ENCODE measurements at places on chromosomes 7 and 10.

DNA sequence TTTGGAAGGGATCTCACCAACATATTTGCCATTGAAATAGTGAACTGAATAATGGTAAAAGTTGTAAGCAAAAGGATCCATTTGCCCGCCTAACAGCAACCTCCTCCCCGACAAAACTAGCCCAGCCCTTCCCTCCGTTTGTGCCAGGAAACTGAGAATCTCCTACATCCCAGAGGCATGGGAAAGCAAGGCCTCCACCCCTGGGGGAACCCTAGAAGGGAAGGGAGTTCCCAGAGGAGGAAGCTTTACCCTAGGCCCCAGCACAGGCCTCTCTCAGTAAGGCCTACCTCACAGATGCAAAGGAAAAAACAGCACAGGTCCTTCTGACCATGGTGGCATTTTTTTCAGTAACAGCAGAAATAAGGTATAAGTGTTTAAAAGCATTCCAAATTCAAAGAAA is 229.7 kb downstream of the ELMO1 start:
- no peak for DNase-seq

GRCh38 chr10:8224591-8224990 is 170.1 kb downstream of the GATA3 start:
- DNase-seq = no peak

- peak; percentile 4 for DNase-seq
Measured at GRCh38 chr10:81873932-81874816, 820 bp upstream of the NRG3 start.

DNA sequence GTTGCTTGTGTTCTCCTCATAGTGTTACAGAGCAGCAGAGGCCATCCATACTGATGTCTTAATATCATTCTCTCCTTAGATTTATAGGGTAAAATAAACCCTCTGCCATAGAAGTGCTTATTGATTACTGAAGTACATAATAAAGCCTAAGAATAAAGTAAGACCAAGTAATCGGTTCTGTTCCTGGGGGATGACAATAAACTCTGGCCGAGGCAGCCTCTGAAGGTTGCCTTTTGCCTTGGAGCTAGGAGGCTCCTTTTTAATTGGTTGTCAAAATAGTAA is 711.6 kb upstream of the GALNT17 start:
- no peak for DNase-seq

DNA sequence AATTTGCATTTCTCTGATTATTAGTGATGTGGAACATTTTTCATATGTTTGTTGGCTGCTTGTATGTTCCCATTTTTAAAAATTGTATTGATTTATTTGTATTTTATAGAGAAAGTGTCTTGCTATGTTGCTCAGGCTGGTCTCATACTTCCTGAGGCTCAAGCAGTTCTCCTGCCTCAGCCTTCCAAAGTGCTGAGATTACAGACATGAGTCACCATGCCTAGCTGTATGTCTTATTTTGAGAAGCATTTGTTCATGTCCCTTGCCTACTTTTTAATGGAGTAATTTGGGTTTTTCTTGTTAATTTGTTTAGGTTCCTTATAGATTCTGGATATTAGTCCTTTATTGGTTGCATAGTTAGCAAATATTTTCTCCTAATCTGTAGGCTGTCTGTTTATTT is 214.2 kb upstream of the KAT6B start:
- no peak for DNase-seq

DNA sequence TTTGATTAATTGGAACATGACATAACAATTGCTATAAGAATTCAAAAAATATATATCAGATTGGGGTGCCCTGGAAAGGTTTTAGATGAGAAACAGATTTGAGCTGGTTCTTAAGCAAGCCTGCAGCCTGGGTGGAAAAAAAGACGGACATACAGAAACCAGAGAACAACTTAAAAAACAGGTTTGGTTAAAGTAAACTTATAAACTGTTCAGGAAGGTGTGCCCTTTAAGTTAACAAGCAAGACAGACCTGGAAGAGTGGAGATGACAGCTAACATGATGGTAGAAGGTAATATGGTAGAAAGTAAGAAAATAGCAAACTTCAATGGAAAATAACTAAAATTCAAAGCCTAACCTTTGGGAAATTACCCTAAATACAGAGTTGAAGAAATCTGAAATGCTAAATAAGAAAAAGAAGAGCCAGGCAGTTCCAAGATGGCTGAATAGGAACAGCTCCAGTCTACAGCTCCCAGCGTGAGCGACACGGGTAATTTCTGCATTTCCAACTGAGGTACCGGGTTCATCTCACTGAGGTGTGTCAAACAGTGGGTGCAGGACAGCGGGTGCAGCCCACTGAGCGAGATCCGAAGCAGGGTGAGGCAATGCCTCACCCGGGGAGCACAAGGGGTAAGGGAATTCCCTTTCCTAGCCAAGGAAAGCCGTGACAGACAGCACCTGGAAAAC is 52.2 kb downstream of the CADPS2 start:
- no peak for DNase-seq

DNA sequence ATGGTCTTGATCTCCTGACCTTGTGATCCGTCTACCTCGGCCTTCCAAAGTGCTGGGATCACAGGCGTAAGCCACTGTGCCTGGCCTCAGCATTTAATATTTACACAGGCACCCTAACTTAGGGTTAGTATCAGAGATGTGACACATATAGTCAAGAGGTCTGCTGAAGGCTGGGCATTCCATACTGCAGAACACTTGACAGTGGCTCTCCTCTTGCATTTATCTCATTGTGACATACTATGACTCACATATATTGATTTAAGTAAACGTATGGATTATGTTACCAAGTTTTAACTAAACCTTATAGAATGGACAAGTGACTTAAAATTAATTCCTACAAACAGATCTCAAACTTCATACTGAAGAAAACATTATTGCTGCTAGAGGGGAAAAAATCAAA is 36.6 kb downstream of the BRAF start:
- DNase-seq = no peak

GRCh38 chr10:86862373-86862772 is 95.0 kb downstream of the MMRN2 start:
- DNase-seq = no peak

DNA sequence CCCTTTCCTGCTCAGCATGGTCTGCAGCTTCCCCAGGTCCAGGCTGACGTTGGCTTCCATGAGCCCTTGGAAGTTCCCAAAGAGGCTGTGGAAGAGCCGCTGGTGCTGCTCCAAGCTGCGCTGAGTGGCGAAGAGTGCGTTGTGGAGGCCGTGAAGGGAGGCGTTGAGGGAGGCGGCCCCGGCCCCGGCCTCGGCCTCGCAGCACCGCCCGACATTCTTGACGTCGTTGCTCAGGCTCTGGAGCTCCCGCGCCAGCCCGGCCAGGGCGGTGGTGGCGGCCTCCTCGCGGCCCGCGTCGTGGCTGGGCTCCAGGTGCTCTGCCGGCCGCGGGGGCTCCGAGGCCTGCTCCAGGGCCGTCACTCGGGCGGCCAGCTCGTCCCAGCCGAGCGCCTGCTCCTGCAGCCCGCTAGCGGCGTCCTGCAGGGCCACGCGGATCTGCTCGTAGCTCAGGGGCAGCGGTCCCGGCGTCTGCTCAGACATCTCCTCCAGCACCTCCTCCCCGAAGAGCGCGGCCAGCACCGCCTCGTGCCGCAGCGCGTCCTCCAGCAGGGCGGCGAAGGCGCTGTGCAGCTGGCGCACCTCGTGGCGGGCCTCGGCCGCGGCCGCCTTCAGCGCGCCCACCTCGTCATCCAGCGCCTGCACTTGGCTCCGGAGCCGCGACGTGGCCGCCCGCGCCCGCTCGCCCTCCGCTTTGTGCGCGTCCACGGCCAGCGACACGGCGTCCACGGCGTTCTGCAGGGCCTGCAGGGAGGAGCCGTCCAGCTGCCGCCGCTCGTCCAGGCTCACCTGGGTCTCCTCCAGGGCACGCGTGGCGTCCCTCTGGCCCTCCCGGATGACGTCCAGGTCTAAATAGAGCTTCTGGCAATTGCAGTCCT is 14.7 kb downstream of the MMRN2 start:
- peak; percentile 45 for DNase-seq

DNA sequence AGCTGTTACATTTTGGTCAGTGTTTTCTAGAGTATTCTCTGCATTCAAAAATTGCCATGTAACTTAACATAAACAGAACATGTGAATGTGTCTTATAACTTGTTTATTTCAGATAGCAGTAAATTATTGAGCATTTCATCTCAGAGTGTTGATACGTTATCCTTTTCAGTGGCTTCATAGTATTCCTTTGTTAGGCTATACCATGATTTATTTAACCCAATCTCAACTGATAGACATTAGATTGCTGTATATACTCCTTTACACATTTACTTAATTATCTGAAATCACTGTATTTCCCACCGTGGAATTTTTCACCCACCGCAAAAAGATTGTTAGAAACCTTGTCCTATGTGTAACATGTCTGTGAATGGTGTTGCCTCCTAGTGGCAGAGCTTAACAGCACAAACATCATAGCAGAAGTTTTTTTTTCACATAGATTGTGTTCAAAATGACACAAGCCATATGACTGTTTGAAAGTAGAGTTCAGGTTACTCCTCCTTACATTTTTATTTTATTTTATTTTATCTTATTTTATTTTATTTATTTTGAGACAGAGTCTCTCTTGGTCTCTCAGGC is 21.4 kb downstream of the SLF2 start:
- DNase-seq = peak; percentile 17

- DNase-seq = no peak
Measured at GRCh38 chr10:76301950-76302349, 870.5 kb downstream of the LRMDA start.

DNA sequence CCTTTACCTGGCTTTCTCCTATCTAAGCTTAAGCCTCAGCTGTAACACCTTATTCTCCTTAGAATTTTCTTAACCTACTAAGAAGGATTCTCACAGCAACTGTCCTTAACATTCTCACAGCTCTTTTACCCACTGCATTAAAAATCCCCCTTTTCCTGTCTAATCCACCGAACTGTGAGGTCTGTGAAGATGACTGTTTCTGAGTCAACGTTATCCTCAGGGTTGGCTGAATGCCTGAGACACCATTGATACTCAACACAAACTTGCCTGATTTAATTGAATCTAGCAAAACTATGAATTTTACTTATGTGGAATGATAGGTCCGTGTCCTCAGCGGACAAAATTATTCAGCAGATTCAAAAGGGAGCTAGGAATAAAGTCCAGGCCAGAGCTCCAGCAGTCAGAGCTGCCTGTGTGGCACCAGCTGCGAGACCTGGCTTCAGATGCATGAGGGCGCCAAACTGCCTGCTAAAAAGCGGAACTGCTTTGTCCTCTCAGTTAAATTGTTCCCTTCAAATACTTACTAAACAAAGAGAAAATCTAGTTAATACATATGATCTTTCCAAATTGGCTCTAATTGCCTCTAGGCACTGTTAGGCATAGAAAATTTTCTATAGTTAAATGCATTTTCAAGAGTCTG is 33.4 kb upstream of the VWDE start:
- DNase-seq = peak; percentile 86

GRCh38 chr7:79619216-79619615 is 165.7 kb upstream of the MAGI2 start:
- no peak for DNase-seq

DNA sequence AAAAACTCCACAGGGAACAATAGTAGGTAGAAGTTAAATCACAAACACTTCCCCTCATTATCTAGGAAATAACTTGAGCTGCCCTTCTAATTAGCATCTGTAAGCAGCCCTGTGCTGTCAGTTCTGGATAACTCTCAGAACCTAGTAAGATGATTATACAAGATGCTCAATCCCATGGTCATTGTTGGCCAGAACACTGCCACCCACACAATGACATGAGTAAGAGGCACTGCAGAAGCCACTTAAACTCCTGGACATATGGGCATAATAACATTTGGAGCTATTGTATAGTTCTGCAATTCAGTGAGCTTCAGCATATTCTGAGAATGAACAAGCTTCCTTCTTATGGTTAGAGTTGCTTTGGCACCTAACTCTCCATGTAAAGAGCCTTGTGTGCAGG is 153.8 kb downstream of the PLPP4 start:
- no peak for DNase-seq

- peak; percentile 63 for DNase-seq
Measured at GRCh38 chr7:100675581-100676350, 2.2 kb downstream of the GNB2 start.

DNA sequence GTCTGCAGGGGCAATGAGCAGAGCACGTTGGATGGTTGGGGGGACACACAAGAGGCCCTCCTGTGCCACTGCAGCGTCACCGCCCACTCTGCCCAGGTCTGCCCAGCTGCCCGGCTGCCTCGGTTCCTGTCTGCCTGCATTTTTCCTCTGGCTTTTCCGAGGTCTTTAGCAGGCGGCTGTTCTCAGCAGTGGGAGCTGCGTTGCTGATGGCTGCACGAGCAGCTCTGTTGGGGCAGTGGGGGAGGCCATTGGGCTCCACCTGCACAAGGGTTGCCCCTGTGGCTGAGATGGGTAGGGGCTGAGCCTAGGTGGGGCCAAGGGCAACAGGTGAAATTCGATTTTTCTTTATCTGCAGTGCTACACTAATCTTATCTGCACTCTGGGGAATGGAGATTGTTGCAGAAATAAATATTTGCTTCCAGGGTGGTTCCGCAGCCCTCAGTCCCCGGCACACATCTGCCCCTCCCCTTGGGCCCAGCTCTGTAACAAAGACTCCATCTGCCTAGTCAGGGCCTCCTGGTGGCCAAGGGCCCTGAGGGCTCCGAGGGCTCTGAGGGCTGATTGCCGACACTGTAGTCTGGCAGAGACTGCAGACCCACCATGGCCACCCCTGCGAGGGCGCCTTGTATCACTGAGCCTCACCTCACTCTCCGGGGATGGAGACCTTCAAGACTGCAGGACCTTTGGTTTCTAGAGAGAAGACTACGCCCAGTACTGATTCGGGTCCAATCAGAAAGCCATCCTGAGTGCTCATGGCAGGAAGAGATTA is 141.7 kb upstream of the SHH start:
- no peak for DNase-seq

DNA sequence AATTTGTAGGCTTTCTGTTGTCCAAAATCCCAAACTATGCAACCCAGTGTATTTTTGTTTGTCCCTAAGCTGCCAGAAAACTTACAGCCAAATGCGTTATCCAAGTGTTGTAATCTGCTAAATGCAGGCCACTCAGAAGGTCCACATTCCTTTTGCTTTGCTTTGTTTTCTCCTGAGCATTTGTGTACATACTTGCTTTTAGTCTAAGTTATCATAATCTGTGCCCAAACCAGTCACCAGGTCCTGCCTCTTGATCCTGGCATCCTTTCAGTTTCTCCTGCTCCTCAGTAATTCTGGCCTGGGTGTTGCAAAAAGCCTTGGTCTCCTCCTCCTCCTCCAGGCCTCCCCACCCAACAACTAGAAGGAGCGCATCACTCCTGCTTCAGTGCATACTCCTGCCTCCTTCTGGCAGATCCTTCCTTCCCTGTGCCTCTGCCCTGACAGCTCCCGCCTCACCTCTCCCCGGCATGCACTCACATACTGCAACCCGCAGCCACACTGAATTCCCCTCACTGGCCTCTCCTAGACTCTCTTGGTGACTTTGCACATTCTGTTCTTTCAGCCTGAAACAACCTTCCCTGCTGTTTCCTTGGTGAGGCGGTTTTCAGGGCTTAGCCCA is 2.3 kb downstream of the DENND2A start:
- DNase-seq = peak; percentile 48

- peak; percentile 18 for DNase-seq
Measured at GRCh38 chr7:142793156-142793555, 22.4 kb downstream of the PRSS2 start.

- DNase-seq = no peak
Measured at GRCh38 chr7:38393874-38394273, 120.4 kb upstream of the TARP start.

- peak; percentile 72 for DNase-seq
Measured at GRCh38 chr7:138608275-138608674, 92.9 kb downstream of the SVOPL start.
